ENCODE measurements at places on chromosomes 2 and 18.

DNA sequence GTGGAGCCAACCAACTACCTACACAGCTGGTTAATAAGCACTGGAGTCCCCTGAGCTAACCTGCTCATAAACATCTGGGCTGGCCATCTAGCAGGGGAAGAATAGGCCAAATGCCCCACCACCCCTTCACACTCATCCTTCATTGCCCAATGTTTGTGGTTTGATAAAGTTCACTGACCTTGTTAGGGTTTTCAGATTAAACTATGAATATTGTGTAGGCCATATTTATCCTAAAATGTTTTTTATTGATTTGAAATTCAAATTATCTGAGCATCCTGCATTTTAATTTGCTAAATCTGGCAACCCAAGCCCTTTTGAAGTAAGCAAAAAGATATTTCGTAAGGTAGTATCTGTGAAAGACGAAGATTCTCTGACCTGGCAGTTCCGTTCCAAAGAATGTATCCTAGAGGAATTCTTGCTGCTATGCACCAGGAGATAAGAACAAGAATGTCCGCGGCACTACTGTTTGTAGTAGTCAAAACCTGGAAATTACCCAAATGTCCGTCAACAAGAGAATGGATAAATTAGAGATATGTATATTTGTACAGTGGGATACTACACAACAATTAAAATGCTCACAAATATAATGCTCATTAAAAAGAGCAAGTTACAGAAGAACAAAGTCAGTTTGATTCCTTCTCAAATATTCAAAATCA, 5.8 kb upstream of the TLK1 start:
- DNase-seq, result no peak

DNA sequence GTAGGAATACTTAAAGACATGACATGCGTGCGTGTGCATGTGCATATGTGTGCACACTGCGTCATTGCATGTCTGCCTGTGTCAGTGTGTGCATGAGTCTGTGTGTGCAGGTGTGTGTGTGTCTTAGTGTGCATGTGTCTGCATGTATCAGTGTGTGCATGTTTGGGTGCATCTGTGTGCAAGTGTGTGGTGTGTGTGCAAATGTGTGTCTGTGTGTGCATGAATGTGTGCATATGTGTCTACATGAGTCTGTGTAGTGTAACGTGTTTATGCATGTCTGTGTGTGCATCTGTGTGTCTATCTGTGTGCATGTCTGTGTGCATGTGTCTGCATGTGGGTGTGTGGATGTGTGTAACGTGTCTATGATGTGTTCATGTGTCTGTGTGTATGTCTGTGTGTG, 30.5 kb downstream of the KCNG2 start:
- no peak for DNase-seq

DNA sequence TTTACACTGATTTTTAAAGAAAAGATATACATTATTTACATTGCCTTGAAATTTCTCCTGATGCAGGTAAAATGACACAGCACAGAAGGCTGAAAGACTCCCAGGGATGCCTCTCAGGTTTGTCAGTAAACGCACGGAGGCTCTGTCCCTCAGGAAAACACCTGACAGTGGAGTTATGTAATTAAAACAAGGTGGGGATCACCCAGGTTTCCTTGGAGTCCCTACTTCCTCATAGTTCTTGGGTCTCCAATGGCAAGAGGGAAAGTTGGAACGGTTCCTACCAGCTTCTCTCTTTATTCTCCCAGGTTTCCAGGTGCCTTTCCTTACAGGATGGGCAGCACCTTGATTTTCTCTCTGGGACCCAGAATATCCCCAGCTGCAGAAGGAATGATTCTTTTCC, 654.8 kb downstream of the SLC4A3 start:
- no peak for DNase-seq

DNA sequence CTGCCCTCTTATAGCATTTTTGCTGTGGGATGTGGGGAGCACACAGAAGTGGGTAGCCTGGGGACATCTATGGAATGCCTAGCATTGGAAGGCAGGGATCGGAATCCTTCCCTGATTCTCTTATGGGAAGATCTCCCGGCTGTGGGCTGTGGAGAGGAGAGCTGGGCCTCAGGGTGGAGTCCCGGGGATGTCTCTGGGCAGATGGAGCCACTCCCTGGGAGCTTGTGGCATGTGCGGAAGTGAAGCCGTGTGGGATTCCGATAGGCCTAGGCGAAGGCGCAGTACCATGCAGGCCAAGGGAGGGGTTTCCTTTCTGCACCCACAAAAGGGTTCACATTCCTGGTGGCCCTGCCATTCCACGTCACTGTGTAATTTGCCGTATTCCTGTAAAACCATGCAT, 87.9 kb downstream of the GLI2 start:
- no peak for DNase-seq

- no peak for DNase-seq
Observed at GRCh38 chr2:176565641-176566323, 296.5 kb downstream of the MTX2 start.

GRCh38 chr2:219362524-219363164, 25.1 kb downstream of the DNPEP start:
- DNase-seq, result no peak

GRCh38 chr2:31297751-31298150, 63.8 kb downstream of the EHD3 start:
- DNase-seq, result no peak

DNA sequence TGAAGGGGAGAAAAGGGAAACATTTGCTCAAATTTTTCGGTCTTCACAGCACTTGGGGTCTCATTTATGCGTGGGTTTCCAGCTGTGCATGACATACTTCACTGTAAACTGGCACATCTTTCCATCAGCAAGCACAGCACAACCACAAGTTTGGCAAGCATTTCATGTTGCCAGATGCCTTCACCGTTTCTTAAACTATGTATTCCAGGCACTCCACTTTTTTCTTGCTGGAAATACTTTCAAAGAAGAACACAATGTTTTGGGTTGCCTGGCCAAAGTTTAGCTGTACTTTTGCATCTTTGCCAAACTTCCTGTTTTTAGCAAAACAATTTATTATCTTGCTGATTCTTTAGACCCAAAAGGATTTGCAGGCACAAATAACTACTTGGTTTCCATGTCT, 194.6 kb upstream of the MEIS1 start:
- DNase-seq, result no peak

DNA sequence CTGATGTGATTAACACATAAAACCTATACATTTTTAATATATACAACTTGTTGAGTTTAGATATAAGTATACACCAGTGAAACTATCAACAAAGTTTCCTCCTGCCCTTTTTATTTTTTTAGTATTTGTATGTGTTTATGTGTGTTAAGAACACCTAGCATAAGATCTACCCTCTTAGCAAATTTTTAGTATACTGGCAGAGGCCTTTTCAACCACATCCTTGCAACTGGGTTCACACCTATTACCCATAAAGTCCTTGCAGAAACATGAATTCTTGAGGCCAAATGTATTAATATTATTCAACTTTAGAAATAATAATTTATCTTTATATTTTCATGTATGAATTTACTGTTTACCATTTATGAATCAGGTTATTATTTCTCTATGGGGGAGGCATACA, 119.7 kb upstream of the CRIM1 start:
- no peak for DNase-seq

GRCh38 chr2:9778471-9779316, 64.6 kb upstream of the TAF1B start:
- no peak for DNase-seq

GRCh38 chr2:134657650-134658250, 61.0 kb downstream of the TMEM163 start:
- peak; percentile 54 for DNase-seq

- DNase-seq, result no peak
Observed at GRCh38 chr2:119772767-119773166, 13.0 kb downstream of the PTPN4 start.

GRCh38 chr2:199704358-199705238, 146.4 kb downstream of the FTCDNL1 start:
- no peak for DNase-seq

GRCh38 chr2:10221976-10222870, 80.5 kb upstream of the HPCAL1 start:
- DNase-seq, result no peak

DNA sequence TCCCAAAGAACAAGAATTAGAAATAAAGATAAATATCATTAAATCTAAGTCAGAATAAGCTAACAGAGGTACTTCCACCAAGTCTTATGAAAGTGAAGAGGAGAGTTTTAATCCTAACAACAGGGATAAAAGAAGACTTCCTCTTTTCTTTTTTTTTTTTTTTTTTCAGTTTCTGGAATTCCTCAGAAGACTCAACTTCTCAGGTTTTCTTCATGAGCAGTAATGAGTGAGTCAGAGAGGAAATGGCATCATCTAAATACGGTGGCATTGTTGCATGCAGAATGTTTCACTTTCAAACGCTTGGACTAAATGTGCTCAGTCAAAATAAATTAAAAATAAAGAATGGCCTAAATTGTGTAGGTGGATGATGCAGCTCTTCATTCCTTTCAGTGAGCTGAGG, 45.6 kb upstream of the ARHGAP15 start:
- no peak for DNase-seq

DNA sequence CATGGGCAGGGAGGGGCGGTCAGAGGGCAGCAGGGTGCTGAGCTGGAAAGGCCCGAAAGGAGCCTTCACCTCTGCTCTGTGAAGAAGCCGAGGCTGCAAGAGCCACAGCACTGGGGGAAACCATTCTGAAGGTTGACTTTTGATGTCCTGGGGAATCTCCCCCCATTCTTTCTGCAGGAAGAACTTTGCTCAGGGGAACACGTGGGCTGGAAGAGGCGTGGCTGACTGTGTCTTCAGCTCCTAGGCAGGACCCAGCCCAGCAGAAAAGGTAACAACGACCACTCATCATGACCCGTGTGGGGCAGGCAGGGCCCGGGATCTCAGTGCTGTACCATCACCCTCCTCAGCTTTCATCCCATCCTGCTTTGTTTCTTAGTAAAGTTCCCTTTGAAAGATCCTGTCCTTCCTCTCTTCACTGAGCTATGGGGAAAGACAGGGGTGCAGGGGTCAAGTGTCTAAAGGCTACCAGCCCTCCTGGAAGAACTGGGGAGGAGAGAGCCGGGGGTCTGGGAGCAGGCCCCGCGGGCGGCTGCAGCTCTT, 312.7 kb downstream of the CELF4 start:
- DNase-seq, result no peak

- DNase-seq, result no peak
Observed at GRCh38 chr2:204115137-204116056, 178.8 kb downstream of the ICOS start.

- DNase-seq, result no peak
Observed at GRCh38 chr2:207810200-207810788, 40.6 kb upstream of the FZD5 start.

DNA sequence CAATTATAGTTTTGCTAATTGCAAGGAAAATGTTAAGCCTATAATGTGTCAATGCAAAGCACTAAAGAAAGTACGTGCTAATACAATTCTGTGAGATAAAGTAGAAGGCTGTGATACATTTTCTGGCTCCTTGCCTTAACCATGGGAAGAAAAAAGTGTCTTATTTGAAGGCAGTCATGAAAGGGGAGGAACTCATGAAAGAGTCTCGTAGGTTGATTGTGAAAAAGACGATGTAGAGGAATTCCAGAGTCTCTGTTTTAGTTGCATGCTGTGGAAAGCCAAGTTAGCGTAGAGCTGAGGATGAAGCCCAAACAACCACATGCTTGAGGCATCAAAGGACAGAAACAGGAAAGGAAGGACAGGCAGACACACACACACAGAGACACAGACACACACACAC, 214.1 kb downstream of the MEIS1 start:
- no peak for DNase-seq

GRCh38 chr18:44238911-44239310, 441.8 kb upstream of the SETBP1 start:
- no peak for DNase-seq

DNA sequence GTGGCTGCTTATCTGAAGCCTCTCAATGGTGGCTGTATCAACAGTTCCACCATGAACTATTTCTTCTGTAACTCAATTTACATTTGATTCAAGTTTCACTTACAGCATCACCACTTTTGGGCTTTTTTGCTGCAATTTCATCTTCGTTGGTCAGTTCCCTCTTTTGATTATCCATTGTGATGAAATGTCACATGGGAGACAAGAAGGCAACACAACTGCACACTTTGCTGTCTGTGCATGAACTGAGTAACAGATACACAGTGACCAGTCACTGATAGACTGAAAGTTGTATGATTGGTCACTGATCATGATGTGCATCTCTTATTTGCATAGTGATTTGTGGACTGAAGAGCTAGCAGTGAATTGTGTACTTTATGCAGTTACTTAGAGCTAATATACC, 130.7 kb upstream of the RNF152 start:
- no peak for DNase-seq

DNA sequence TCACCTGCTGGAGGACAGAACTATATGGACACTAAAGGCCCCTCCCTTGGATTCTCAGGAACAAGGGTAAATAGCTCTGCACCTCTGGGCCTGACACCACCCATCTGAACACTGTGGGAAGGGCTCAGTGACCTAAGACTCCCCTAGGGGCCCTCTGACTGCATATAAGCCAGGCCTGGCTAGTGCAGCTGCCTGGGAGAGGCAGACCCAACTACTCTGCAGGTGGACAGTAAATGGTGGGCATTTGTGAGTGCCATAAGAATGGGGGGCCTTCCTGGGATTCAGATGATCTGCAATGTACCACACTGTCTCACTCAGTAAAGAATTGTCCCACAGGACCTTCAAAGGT, 11.2 kb upstream of the WIPF1 start:
- DNase-seq, result no peak

DNA sequence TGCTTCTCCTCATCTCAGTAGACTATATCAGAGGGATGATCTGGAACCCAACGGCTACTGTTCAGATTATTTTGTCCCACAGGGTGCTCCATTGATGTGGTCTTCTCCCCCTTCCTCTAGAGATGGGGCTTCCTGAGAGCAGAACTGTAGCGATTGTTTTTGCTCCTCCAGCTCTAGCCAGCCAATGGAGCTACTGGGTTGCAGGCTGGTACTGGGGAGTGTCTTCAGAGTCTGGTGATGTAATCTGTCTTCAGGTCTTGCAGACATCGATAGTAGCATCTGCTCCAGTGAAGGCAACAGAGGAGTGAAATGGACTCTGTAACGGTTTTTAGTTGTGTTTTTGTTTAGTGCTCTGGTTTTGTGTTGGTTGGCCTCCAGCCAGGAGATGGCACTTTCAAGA, 621.9 kb downstream of the RNF144A start:
- no peak for DNase-seq

- DNase-seq, result no peak
Observed at GRCh38 chr2:171191021-171191420, 30.3 kb upstream of the TLK1 start.

- no peak for DNase-seq
Observed at GRCh38 chr18:24271381-24272228, 126.0 kb downstream of the OSBPL1A start.

Measured in CD4-positive, alpha-beta T cell treated with Interleukin-6 for 4 hours (primary cell).